Type B pancreatic cell (in vitro differentiated cells): ENCODE measurements at places on chromosomes 2 and 18. TPM values are rescaled to one million over a fixed set of nuclear protein-coding genes. Genes with fewer than 3 reads are reported as not detected.

MROH2A gene
- not detected in 2 replicates for total RNA-seq

MLPH gene
- total RNA-seq, result 14.8 and 16.7 TPM in 2 replicates

CRYGD gene
- total RNA-seq, result not detected in 2 replicates

COL3A1 gene
- total RNA-seq, result 282 and 1,124 TPM in 2 replicates

HOXD3 gene
- total RNA-seq, result 25.4 TPM in 1 of 2 replicates, not detected in the other
